ENCODE measurements at places on chromosomes 6 and 20.

- DNase-seq = no peak
Measured at GRCh38 chr6:30720738-30721197, 616 bp downstream of the TUBB start.

DNA sequence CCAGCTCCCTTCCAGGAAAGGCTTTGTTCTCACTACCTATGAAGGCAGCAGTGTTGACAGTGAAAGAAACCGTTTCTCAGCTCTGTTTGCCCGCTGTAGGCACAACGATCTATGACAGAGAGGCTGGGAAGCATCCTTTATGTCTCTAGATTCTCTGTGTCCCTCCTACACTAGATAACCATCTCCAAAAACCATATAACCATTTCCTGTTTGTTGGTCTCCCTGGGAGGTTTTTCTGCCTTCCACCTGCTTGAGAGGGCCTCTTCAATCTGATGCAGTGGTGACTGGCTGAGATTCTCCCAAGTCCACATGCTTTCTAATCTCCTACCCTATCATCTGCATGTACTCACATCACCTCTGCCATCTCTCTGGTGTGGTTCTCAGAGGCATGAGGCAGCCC, 32.0 kb upstream of the TMEM217 start:
- no peak for DNase-seq

DNA sequence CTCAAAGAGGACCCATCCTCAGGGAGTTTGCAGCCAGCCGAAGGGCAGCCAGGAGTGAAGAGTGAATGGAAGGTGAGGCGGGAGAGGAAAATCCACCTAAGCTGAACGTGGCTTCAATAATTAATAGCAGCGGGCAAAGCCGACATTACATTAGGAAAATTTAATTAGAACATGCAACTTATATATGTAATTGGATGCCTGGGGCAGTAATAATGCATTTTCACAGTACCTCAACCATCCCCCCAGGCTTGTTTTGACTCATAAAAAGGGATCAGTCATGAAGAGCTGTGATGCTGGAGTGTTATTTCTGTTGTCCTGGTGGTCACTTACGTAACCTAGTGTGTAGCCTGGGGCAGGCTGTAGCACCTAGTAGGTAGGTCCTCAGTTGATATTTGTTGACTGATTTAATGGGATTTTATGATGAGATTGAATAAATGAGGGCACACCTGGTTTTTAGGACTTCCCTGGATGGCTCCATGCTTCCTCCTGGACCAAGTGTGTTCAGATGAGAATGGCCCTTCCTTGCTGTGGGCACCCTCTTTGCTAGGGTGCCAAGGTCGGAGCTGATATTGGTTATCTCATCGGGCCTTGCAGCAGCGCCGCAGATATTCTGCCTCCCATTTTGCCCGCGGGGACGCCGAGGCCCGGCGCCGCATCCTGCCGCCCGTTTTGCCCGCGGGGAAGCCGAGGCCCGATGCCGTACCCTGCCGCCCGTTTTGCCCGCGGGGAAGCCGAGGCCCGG, 128.8 kb downstream of the CDH26 start:
- DNase-seq = no peak

DNA sequence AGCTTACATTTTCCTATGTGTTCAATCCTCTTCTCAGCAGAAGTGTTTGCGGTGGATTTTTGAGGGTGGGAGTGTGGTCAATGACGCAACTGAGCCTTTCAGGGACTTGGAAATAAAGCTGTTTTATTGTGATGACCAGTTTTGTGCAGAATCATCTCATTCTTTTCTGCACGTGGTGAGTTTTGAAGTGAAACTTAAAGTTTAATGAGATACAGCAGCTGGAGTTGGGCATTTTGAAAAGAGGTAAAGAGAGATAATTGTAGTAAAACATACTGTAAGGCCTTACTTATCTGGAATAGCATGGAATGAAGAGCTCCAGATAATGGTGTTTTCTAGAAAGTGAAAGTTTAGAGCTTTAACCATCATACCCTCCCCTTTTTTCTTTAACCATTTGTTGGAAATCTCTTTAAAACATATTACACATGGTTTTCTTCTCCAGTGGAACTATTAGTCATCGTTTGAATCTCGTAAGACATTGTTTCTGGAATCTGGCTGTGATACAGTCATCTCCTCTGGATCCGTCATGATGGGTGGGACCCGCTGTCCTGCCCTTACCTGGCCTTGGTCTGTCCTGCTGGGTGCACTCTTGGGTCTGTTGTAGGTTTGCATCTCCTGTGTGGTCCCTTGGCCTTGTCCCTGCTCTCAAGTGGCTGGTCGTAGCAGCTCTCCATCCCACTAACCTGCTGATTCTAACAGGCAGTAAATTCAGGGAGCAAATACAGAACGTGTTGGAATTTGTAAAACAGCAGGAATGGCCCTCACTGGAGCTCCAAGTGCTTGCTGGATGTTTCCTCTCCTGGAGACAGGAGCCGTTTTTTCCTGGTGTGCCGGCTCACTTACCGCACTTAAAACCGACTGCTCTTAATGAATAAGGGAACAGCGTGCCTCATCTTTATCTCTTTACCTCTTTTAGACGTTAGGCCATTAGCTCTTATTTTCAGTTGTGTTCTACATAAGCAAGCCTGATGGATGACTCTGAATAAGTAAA, 29.8 kb downstream of the UST start:
- DNase-seq = no peak

DNA sequence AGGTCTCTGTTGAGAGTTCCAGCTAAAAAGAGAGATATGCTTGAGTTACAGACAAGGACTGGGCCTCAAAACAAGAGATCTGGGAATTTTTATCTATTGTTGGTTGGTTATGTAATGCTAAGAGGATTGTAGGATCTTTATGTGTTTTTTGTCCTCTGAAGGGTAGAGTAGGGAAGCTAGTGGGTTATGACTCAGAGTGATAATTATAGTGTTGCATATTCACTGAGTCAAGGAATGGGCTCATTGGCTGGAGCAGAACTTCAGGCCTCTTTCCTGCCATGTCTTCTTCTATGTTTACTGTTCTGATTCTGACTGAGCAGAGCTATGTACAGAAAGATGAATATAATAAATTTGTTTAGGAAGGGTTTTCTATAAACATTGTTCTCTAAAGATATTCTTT, 66.1 kb upstream of the NOX3 start:
- no peak for DNase-seq

GRCh38 chr6:53828966-53829697, 34.3 kb downstream of the LRRC1 start:
- no peak for DNase-seq

GRCh38 chr20:33372993-33373441, 28.3 kb downstream of the CDK5RAP1 start:
- no peak for DNase-seq

DNA sequence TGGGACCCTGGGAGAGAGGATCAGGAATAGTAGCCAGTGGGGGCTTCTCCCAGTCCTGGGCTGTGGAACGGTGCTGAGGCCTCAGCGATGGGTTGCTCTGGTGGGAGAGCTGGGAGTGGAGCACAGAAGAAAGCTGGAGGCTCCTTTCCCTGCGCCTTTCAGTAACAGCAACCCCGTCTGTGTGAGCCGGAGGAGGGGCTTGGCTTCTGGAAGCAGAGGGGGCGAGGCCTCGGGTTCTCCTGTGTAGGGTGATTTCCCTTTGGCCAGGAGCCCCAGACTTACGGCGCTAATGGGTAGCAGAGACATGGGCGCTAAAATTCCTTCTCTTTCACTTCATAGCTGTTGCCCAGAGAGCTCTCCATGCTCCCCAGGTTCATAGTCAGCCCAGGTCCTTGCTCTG, 55.0 kb downstream of the DAAM2 start:
- no peak for DNase-seq

- DNase-seq = no peak
Measured at GRCh38 chr20:31990641-31991338, 19.4 kb upstream of the CCM2L start.

GRCh38 chr6:2793534-2794151, 28.4 kb downstream of the WRNIP1 start:
- no peak for DNase-seq

DNA sequence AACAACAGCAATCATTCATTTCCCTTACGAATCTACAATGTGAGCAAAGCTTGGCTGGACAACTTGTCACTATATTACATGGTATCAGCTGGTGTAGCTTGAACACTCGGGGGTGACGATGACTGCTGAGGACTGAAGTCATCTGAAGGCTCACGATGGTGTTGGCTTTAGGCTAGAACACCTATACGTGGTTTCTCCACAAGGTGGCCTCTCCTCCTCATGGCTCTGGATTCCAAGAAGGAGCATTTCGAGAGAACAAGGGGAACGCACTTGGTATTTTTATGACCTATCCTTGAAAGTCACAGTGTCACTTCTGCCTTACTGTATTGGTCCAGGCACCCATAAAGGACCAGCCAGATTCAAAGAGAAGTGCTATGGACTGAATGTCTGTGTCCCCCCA, 37.5 kb upstream of the ADGRF1 start:
- DNase-seq = no peak

DNA sequence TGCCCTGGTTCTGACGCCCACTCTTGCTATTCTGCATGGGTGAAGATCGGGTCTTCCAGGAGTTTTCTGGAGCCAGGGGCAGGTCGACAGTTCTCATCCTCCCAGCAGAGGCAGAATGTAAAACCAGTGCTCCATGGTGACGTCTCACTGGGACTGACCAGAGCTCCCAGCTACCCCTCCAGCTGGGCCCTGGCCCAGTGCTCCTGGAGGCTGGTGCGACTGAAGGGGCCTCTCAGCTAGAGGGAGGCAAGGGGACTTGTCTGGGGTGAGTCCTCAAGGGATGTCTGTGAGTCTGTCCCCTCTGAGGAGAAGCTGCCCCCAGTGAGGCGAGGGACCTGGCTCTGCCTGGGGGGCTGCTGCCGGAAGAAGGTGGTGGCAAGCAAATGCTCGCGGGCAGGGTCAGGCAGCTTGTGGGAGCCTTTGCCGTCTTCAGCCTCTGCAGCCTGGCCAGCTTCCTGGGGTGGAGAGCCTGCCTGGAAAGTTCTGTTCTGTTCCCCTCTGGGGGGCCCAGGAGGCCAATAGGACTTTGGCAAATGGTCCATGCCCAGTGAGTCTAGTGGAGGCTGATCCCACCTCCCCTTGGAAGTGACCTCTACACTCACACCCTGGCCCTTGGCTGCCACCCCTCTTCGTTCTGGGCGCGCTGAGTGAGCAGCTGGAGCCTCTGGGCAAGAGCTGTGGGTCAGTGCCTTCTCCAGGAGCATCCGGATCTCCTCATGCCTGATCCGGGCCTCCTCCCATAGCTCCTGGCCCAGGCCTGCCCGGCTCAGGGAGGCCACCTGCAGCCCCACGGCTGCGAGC, 47.5 kb downstream of the KIAA1755 start:
- no peak for DNase-seq

GRCh38 chr6:13113981-13114593, 214.2 kb downstream of the TBC1D7 start:
- DNase-seq = no peak

DNA sequence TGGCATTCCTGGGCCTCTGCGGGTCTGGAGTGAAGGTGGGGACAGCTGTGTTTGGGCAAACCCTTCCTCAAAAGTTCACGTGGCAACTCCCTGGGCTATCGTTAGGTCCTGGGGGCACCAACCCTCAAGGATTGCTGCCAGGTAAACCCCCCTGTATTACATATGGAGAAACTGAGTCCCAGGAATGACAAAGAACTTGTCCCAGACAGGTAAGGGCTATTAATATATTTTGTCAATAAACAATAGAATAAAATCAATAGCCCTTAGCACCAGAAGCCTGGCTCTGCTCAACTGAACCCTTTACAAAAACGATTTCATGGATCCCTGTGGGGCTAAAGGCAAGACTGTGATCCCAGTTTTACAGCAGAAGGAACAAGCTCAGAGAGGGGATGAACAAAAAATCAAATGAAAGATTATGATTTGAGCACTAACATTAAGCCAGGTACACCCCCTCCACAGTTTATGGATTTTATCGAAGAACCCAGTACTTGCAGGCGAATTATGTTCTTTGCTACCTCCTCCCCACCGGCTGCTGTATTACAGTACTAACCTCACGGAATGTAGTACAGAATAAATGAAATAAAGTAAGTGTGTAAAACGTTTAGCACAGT, 2.7 kb downstream of the ID1 start:
- no peak for DNase-seq

DNA sequence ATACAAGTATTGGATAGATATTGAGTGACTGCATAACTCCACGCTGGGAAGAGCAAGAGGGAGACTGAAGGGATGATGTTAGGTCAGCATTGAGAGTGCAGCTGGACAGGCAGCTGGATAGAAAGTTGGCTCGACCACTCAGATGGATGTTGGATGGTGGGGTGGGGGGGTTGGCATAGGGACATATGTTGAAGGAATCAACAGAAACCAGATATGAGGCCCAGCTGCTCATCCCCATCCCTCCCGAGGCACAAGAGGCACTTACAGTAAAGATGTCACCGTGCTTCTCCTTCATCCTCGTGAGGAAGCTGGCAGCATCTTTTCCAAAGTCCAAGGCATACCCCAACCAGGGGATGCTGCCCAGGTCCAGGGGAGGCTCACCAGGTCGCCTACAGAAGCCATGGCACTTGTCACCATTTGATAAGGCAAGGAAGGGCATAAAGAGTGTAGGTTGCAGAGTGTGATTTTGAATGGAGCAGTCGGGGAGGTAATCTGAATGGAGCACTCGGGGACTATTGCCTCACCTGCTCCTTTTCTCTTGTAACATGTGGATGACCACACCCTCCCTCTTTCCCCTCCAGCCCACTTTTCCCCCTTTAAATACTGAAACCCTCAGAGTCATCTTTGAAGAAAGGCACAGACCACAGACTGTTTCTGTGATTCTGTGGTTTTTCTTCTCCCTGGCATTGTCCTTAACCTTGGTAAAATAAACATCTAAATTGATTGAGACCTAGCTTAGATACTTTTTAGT, 18.0 kb downstream of the PTGIS start:
- DNase-seq = no peak

DNA sequence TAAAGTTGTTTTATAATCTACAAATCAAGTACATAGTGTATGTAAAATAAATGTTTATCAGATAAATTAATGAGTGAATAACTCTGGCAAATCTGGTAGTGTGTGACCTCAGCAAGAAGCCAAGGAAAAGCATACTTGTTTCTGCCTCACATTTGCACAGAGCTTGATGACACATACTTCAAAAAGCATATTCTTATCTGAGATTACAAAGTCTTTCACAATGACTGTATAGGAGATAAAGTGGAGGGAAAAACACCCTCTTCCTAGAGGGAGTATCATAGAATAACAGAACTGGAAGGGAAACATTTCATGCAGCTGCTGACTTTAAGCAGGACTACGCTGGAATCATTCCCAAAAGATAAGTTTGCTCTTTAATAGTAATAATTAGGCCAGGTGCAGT, 28.1 kb upstream of the AKAP7 start:
- no peak for DNase-seq

DNA sequence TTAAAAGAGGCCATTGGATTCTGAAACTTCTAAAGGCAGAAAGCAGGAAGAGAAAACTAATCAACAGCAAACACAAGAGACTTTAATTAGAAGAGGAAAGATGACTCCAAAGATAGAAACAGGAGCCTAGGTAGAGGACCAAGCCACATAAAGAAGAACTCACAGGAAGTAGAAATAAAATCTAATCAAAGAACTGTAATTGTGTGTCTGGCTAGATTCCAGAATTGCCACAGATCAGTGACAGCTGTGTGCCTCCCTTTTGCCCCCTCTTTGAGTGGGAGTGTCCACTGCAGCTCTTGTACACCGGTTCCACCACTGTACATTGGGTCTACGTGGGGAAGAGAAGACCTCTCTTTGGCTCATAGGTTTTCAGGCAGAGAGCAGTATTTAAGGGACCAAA, 22.3 kb upstream of the THEMIS start:
- DNase-seq = no peak
